SW480 (cell line): ENCODE measurements at places on chromosomes 3 and 15.

GRCh38 chr15:60005352-60006202, 1.5 kb downstream of the FOXB1 start:
- no peak for DNase-seq

DNA sequence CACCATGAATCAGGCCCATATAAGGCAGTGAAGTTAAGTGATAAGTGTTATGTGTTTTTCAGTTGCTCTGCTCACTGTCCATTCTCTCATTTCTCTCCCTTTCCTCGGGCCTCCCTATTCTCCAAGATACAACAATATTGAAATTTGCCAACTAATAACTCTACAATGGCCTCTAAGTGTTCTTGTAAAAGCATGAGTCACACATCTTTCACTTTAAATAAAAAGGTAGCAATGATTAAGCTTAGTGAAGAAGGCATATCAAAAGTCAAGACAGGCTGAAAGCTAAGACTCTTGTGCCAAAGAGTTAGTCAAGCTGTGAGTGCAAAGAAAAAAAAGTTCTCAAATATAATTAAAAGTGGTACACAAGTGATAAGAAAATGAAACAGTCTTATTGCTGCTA, 675.4 kb downstream of the OTOL1 start:
- no peak for DNase-seq

DNA sequence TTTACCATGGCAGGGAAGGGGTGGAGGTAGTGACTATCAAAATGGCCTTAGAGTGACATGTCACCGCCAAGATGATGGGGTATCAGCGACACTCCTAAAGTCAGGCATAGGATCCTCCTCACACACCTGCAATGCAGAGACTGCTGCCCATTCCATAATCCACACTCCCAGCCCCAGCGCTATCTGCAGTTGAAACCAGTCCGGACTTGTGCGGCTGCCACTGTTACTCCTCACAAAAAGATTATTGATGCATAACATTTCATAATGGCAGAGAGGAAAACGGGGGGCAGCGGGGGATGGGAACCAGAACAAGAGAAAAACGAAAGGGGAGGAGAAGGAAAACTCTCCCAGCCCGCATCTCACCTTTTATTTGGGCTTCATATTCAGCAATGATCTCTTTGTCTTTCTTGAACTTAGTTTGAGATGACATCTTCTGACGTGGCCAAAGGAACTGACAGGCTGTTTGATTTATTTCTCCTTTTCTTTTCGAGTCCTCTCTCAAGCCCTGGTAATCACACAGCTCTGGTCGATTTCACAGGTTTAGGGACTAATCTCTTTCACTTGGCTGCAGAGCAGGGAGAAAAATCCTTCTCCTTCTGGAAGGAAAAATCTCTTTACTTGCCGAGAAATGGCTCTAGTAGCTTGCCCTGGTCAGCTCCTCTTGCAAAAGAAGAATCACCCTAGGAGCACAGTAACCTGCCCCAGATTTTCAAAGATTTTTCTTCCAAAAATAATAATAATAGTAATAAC, 749 bp downstream of the SRGAP3 start:
- DNase-seq = peak; percentile 16

- no peak for DNase-seq
These were observed 513 bp downstream of the CLASP2 start for GRCh38 chr3:33717616-33717865.

DNA sequence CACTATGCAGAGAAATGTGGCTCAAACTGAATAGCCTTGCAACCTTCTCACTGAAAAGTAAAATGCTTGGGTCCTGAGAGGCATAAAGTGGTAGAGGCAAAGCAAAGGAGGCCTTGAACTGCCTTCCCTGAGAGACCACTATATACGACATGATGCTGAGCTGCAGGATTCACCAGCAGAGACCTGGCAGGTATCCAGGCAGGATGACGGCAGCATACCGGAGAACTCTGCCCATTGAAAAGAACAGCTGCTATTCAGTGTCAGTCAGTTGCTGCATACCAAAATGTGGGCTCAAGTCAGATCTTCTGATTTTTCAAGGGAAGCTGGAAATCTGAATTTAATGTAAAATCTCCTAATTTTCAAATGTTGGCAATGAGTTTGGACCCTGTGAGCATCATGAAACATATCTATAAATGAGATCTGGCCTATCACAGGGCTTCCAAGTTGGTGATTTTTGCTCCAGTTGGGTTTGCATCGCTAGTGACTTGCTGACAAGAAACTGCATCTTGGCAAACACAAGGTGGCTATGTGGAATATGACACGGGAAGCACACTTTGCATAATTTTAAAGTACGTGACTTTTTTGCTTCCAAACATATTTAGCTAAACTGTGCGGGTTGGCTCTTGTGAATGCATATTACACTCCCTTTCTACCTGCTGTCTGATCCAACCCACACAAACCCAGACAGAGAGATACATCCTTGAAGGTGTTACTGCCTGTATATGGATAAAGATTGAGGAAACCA, 529.0 kb downstream of the AGBL1 start:
- no peak for DNase-seq

GRCh38 chr15:96728591-96728990, 398.1 kb downstream of the NR2F2 start:
- no peak for DNase-seq

DNA sequence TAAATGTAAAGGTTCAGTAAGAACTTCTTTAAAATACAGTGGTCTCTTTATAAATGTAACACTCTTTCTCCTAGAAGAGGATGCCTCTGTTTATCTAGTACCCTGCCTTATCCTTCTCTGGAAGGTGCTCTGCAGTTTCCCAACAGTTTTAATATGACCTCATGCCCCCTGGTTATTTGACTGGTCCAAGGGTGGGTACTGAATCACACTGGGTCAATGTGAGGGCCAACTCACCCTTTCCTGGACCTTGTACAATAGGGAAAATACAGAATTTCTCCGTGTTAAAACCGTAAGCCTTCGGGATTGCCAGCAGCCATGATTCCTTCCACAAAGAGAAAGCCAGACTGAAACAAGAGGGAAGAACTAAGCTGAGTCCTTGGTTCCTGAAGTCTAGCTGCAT, 9.2 kb downstream of the DCBLD2 start:
- DNase-seq = no peak

DNA sequence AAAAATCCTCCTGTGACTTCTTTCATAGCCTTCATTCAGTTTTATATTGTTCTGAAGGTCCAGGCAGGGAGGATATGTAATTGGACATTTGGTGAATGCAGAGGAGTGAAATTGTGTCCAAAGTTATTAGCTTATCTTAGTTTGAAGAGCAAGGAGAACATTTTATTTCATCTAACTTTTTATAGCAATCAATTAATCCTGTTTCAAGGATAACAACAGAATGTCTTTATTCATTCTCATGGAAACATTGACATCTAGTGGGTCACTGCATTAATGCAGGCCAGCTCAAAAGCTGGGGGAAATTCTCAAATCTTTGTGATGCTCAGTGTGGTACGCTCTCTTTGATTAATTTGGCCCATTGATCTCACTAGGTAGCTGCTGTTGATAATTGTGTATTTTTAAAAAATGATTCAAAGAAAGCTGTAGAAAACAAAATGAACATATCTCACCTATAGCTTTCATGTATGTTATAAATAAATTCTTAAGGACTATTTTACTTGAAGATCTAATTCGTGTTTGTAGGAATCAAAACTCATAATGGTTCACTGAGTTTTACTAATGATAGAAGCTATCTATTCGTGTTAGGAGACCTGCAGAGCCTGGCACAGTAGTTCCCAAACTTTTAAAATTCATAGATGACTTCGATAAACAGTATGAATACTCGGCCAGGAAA, 150.8 kb upstream of the KCNMB2 start:
- DNase-seq = no peak

GRCh38 chr3:160449636-160450598, at the start of gene TRIM59:
Gene TRIM59, minus strand, starts transcription at chr3:160449786. Its CDS starts 10,603 bp downstream, at chr3:160439183.
- peak; percentile 93 for DNase-seq

DNA sequence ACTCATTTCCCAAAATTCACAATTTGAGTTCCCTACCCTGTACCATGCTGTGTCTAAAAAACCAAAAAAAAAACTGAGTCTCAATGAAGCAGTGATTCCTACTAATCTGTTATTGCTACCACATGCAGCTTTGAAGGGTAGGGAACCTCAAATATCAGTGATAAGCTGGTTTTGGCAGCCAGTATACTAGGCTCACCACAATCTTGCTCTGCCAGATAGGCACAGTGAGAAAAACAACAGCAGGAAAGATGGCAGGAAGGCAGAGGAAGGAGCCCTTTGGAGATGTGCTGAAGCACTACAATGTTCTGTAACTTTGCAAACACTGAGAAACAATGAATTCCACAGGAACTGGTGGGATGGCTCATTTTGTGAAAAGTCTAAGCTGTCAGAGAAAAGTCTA, 96.9 kb upstream of the UBP1 start:
- no peak for DNase-seq

DNA sequence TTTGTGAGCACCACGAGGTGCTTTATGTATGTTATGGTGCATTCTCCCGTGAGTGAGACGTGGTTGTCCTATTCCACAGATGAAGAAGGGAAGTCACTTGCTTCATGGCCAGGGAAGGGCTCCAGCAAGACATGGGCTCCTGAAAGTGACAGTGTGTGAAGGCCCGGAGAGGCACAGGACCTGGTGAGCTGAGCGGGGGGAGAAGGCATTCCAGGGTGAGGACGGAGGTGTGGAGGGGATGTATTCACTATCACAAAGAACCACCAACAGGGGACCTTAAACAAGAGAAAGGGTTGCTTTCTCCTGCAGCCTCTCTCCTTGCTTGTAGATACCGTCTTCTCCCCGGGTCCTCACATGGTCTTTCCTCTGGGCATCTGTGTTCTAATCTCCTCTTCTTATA, 139.1 kb downstream of the FBLN2 start:
- no peak for DNase-seq

DNA sequence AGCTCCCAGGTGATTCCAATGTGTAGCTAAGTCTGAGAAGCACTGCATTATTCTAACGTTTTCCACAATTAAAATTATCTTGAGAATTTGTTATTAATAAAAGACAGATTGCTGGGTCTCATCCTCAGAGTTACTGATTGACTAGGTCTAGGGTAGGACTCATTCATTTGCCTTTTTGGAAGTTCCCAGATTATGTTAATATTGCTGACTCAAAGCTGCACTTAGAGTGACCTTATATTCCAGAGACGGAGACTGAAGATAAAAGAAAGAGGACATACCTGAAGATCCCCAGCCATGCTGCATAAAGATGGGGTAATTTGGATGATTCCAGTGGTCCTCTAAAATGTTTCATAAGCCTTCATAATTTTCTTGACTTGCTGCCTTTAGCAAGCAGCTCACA, 81.8 kb downstream of the PLSCR2 start:
- DNase-seq = no peak

GRCh38 chr15:79090487-79091203, at the start of gene RASGRF1:
Gene RASGRF1, minus strand, starts transcription at chr15:79090780. Its CDS starts 282 bp downstream, at chr15:79090498.
- DNase-seq = no peak

- DNase-seq = no peak
These were observed 217.0 kb downstream of the P3H2 start for GRCh38 chr3:189903562-189904250.

DNA sequence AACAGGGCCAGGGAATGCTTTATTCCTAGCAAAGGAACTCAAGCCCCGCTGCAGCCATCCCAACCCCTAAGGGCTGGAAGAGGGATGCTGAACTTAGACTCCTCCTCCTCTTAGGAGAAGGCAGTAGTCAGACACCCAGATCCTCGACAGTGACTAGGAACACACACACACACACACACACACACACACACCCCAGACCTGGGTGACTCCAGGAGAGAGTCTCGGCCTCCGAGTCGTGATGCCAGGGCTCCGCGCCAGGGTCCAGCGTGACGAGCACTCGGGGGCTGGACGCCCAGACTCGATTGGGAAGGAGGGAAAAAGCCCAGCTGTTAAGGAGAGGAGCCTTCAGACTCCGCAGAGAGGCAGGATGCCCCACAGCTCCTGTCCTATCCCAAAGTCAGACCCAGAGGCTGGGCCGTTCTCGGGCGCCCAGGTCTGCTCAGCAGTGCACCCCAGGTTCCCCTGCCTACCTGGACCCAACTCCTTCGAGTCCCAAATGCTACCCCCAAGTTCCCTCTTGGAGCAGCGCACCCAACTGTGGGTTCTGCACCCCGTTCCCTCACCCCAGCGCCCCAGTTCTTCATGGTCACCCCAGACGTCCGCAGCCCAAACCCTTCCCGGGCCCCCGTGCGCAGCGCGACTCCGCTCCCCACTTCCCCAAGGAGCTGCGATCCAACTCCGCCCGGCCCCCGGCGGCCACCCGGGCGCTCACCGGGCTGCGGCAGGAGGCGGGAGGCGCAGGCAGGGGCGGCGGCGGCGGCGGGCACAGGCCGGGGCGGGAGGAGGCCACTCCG, 421 bp downstream of the BMF start:
- no peak for DNase-seq

GRCh38 chr3:71791634-71792033, 6.7 kb upstream of the PROK2 start:
- no peak for DNase-seq

- no peak for DNase-seq
These were observed 258.7 kb downstream of the SLCO3A1 start for GRCh38 chr15:92112180-92112579.
